Activated CD4-positive, alpha-beta T cell treated with anti-CD3 and anti-CD28 coated beads for 24 hours (primary cell): ENCODE measurements at places on chromosomes 1 and 21.

- no peak for DNase-seq
These were observed 25.6 kb downstream of the SAMSN1 start for GRCh38 chr21:14520535-14520934.

GRCh38 chr1:41687007-41687406, 202.5 kb upstream of the EDN2 start:
- no peak for DNase-seq

GRCh38 chr1:6391951-6392808, 1.4 kb downstream of the ACOT7 start:
- DNase-seq = no peak

- DNase-seq = no peak
These were observed 6.8 kb downstream of the C1orf198 start for GRCh38 chr1:230861489-230861888.

GRCh38 chr1:58031416-58031815, 515.1 kb downstream of the OMA1 start:
- DNase-seq = no peak

DNA sequence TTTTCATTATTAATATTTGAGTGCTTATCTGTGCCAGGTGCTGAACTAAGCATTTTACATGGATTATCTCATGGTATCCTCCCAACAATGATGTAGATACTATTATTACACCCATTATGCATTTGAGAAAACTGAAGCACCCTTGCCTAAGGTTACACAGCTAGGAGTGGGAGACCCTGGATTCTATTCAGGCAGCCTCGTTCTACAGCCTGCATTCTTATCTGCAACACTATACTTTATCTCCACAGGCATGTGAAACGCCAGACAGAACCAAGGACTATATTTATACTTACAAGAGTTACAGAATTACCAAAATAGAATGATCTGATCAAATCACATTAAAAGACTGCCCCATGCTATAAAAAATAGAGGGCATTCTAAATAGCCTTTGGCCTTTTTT, 22.4 kb downstream of the LPAR3 start:
- DNase-seq = no peak

DNA sequence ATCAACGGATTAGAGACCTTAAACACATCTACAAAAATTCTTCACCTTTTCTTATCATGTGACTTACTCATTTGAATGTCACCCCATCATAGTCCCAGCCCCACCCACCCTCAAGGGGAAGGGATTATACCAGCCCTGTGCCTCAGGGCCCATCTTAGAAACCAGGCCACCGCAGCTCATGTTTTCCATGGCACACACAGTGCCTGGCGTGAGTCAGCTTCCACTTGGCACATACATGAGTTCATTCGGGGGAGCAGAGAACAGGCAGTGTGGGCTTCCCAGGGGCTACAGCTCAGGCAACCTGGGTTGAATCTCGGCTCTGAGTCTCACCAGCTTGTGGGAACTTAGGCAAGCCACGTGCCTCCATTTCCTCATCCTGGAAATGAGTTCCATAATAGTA, 310.6 kb downstream of the NPHP4 start:
- no peak for DNase-seq

DNA sequence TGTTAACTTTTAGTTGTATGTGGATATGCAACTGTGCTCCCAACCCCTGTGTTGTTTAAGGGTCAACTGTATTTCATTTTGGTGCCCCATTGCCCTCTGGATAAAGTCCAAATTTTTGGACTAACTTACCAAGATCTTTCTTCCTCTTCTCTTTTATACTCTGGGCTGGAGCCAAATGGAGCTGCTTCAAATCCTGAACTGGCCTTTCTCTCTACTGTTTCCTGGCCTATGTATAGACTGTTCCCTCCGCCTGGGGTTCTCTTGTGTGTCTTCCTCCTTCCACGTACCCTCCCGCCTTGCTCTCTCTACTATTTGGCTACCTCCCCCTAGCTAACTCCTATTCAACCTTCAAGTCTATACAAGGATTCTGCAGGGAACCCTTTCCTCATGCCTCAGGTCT, 8.4 kb upstream of the CDC14A start:
- DNase-seq = no peak

DNA sequence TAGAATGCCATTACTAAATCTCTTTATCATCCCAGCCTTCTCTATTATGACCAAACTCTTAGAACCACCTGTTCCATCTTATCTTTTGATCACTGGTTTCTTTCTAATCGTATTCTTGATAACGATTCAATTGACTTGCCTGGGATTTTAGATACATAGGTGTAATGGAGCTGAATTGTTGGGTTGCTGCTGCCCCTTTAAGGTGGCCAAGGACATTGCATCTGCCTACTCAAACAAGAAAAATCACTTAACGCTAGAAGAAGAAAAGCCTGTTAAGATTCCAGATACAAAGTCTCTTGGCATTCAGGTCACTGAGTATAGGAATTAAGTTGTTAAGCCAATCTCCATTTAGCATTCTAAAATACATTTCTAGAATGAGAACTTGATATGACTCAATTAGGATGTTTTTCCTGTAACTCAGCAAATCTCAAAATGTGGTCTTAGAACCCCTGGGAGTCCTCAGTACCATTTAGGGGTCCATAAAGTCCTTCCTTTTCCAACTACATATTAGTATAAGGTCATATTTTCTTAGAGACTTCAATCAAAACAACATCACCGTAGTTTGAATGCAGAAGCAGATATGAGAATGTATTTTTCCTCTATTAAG, 12.4 kb downstream of the NEXN start:
- DNase-seq = no peak

DNA sequence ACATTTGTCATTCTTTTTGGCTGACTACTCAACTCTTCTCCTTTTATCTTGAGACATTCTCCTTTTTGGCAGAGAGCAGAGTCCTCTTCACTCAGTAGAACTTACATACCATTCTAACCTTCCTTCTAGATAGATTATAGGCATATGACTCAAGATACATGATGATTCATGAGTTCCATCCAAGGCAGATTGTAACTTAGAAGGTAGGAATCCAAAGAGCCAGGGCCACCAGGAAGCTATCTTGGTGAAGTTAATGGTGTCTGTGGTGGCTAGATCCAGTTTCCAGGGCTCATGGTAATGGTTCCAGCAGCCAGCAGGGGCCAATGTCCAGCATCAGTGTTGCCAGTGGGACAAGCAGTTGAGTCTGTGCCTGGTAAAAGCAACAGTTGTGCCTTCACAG, 76.1 kb upstream of the KIAA0040 start:
- DNase-seq = no peak

DNA sequence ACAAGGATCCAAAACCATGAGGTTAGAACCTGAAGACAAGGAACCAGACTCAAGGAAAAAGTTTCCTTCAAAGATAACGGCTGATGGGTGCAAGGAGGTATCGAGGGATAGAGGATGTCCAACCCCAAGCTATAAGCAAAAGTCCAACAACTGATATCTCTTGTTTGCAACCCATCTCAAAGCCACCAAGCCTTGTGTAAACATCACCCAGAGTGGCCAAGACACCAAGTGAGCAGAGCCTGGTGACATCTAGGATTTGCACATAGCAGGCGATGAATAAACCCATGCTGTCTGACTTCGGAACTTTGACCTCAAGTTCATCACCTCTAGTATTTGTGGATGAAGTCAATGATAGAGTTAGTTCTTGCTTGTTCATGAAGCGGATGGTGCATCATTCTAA, 180.7 kb downstream of the ETS2 start:
- DNase-seq = no peak

- DNase-seq = no peak
These were observed 12.3 kb downstream of the BTG2 start for GRCh38 chr1:203317429-203318228.

- DNase-seq = no peak
These were observed 233.9 kb upstream of the NEGR1 start for GRCh38 chr1:72516264-72516663.
